SIG-M5 (cell line): ENCODE measurements at places on chromosomes 16 and 17.

- no peak for DNase-seq
Observed at GRCh38 chr16:50490828-50491227, 57.4 kb upstream of the NKD1 start.

- DNase-seq = no peak
Observed at GRCh38 chr16:49615576-49615975, 240.3 kb downstream of the ZNF423 start.

GRCh38 chr16:67036323-67036741 is 7.4 kb downstream of the CBFB start:
- DNase-seq = no peak

GRCh38 chr17:47983492-47984223 is 12.7 kb downstream of the CDK5RAP3 start:
- DNase-seq = no peak

- no peak for DNase-seq
Observed at GRCh38 chr16:85899444-85899843, 482 bp downstream of the IRF8 start.

- no peak for DNase-seq
Observed at GRCh38 chr17:2183346-2183745, 120.2 kb downstream of the SMG6 start.

DNA sequence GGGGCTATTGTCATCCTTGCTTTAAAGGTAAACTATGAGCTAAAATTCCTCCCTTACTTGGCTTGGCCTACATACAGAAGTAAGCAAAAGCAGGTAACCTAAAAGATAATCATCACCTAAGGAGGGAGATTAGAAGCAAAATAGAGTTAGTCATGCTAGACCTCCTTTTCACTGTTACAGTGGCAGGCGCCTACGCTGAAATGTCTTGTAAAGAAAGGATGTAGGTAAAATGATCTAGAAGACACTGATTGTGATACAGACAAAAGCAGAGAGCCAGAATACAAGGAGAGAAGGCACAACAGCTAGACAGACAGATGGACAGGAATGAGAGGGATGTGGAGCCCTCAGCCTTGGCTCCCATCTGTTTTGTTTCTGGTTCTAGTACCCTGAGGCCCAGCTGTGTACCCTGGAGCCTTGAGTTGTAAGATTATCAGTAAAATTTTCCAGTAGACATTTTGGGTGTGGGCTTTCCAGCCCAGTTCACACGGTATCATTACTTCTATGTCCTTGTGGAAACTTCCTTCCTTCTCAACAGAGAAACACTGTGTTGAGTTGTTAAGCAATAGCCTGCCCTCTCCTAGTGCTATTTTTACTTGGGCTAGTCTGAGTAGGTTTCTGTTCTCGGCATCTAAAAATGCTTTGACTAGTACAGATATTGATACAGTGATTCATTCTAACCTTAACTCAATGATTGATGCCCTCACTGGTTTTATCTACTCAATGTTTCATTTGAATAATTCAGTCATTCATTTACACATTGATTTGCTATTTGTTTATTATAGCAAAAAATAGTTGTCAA is 7.7 kb upstream of the C16orf78 start:
- no peak for DNase-seq

DNA sequence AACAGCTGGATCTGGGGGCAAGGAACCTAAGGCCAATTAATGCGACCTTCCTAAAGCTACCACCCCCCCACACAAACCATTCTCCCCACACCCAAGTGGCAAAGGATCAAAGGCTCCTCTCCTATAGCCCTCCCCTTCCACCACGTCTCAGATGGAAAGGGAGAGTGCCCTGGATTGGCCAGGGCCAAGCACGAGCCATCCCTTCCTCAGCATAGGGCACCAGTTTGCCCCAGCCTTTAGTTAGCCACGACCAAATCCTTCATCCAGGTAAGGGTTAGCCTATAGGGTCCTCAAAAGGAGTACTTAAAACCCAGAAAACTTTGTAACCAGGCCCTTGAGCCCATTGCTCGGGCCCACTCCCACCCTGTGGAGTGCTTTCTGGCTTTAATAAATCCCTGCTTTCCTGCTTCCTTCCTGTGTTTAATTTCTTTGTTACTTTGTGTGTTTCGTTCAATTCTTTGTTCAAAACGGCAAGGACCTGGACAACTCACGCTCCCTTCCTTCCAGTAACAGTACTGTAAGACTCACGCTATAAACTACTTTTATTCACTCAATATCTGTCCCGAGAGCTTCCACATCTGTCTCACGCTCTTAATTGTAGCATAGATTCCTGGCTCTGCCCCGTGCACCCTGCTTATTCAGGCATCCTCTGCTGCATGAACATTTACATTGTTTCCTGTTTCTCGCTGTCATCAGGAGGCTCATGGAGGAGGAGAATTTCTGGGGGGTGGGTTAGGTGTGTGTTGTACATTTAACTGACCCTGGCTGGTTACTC is 62.3 kb downstream of the TNFRSF13B start:
- no peak for DNase-seq

DNA sequence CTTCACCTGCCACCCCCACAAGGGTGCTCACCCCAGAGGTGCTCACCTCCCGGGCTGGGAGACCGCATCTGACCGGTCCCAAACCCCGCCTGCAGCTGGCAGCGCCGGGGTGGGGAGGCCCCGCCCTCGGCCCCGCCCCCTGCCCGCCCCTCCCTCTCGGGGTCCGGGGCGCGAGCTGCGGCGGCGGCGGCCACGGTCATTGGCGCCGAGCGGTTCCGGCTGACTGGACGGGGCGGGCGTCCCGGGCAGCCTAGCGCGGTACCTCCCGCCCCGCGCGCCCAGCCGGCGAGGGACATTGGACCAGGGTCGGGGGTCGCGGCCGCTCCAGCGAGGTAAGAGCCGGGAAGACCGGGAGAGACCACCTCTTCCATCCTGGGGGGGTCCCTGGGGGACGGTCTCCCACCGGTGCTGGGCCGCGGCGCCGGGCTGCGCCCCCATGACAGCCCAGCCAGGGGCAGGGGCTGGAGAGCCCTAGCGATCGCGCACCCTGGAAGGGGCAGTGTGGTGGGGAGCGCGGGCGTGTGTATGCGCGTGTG is at the start of gene CACNG5:
Gene CACNG5, plus strand, starts transcription at position 199 of the 536 bp plus-strand sequence. CDS start 42,216 bp downstream, outside the sequence.
- no peak for DNase-seq

DNA sequence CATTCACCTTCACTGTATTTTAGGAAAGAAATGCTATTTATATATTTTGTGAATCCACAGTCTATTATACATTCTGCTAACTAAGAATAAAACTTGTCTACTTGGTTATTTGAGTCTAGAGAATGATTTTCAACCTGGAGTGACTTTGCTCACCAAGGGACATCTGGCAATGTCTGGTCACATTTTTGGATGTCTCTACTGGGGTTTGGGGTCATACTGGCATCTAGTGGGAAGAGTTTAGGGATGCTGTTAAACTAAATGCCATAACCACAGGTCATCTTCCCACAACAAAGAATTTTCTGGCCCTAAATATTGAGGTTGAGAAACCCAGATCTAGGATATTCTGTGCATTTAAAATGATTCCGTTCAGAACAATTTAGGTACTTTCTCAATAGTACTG is 26.0 kb downstream of the KCNJ16 start:
- no peak for DNase-seq

DNA sequence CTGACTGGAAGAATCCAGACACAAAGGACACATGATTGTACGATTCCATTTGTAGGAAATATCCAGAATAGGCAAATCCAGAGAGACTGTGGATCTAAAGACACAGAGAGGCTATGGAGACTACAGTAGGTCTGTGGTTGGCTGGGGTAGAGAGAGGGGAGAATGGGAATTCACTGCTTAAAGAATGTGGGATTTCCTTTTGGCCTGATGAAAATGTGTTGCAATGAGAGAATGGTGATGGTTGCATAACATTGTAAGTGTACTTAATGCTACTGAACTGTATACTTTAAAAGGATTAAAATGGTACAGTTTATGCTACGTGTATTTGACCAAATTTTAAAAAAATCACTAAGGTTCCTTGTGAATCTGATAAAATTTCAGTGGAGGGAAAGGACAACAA is 62.1 kb downstream of the GPRC5B start:
- DNase-seq = no peak

GRCh38 chr16:71493213-71493612 is 4.1 kb upstream of the ZNF19 start:
- DNase-seq = no peak

DNA sequence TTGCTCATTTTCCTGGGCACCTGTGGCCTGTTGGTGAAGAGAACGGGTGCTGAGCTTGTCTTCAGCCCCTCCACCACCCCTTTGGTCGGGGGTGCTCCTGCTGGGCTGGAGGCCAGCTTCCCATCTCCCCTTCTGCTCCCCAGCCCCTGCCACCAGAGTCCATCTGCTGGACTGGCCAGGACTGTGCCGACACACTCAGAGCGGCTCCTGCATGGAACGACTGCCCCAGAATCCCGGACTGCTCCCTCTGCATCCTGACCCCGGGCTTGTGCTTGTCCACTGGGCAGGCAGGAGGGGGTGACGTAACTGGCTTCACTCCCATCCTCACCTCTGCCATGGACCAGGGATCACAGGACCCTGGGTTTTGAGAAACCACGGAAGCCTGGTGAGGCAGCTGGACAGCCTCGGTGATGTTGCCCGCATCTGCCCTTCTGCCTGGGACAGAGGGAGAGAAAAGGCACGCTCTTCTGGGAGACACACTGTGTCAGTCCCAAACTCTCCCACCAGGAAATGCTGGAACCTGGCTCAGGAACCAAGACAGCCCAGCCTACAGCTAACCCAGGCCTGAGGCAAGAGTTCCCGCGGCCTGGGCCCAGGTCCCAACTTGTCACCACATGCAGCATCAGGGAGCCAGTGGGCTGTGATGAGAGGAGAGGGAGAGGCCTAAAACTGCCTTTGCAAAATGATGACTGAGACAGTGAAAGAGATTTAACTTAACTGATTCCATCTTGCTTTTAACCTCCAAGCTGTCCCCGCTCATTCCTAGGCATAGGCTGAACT is 16.1 kb upstream of the GSDMA start:
- DNase-seq = no peak

DNA sequence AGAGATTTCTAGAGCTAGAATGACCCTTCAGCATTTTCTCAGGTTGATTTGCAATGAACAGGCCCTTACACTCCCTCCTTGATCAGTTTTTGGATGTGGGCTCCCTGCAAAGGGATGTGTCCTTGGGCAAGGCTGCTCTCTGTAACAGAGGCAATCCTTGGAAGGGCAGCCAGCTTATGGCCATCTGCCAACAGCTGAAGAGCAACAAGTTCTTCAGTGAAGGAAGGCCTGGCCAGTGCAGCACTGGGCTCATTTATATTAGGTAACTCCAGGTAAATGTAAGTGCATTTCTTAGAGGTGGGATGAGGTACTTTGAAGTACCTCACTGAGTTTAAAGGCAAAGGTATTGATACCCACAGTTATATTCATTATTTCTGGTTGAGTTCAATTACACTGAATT is 114.3 kb upstream of the KCNJ16 start:
- DNase-seq = no peak

- no peak for DNase-seq
Observed at GRCh38 chr17:57699751-57700219, 45.3 kb downstream of the CCDC182 start.
